H9 (cell line): ENCODE measurements at places on chromosomes 11 and 22. TPM values are rescaled to one million over a fixed set of nuclear protein-coding genes. Genes with fewer than 3 reads are reported as not detected.
A peak's percentile ranks its signal among the peaks of the same experiment; 100 is the strongest.

MS4A7 gene
- not detected in 2 replicates for total RNA-seq

IMMP1L gene
- 23.8 and 27.0 TPM in 2 replicates for total RNA-seq

MRGPRX4 gene
- not detected in 2 replicates for total RNA-seq

IGLL1 gene
- not detected in 2 replicates for total RNA-seq

CSTPP1 gene
- total RNA-seq = 19.6 and 21.2 TPM in 2 replicates

KCNK4 gene
- total RNA-seq = 0.28 and 0.31 TPM in 2 replicates

PHLDB1 gene
- total RNA-seq = 55.7 and 56.0 TPM in 2 replicates

AQP11 gene
- 0.72 and 1.1 TPM in 2 replicates for total RNA-seq

CCDC87 gene
- 0.88 and 1.1 TPM in 2 replicates for total RNA-seq

FOLR2 gene
- not detected in 2 replicates for total RNA-seq

SLC22A6 gene
- not detected in 2 replicates for total RNA-seq

USH1C gene
- total RNA-seq = 1.0 and 1.5 TPM in 2 replicates

PLAAT4 gene
- total RNA-seq = 3.1 and 3.5 TPM in 2 replicates

RAB36 gene
- total RNA-seq = 0.92 and 1.4 TPM in 2 replicates

DNA sequence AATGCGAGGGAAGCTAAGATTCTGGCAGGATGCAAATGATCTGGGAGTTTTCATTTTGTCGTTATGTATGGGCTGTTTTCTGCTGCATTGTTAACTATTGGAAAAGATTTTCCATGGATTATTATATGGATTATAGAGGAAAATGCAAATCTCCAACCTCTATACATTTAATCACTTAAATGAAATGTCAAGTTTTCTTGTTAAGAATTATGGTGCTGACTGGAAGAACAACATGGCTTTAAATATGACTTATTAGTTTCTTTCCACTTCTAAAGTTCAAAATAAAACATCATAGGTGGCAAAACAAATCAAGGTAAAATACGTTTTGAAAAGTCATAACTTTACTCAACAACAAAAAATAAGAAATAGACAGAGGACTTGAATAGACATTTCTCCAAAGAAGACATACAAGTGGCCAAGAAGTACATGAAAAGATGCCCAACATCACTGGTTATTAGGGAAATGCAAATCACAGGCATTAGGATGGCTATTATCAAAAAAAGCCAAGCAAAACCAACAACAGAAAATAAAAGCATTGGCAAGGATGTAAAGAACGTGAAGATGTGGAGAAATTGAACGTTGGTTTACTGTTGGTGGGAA, 56.2 kb upstream of the CLDN5 start:
- no peak for DNase-seq
- H3K4me3 ChIP-seq = no peak overlapping the region
- no peak overlapping the region for H3K27ac ChIP-seq
- no peaks in the 10 kb centered on the region for H3K27me3 ChIP-seq
- no peaks in the 10 kb centered on the region for H3K36me3 ChIP-seq
- H3K4me1 ChIP-seq = no peaks in the 10 kb centered on the region; the same call in 1 of the 2 replicates

DNA sequence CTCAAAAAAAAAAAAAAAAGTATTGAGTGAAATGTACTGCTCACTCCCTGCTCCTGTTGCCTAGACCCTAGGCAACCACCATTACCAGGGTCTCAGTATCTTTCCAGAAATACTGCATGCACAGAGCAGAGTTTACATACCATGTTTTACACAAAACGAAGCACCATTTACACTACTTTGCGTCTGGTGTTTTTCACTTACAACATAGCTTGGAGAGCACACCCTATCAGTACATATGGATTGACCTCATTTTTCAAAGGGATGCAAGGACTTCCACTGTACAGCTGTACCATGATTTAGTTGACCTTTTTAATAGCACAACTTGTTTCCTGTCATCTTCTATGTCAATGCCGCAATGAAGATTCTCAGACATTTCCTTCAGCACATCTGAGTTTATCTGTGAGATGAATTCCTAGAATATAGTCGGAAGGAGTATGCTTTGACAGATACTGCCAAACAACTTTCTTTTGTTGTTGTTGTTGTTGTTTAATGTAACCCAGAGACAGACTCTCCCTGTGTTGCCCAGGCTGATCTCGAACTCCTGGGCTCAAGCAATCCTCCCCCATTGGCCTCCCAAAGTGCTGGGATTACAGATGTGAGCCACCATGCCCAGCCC, 6.1 kb downstream of the MYH9 start:
- peaks cover 2% of the 10 kb centered on the region; the same call in 1 of the 2 replicates for H3K4me1 ChIP-seq
- DNase-seq = no peak
- H3K4me3 ChIP-seq = no peak overlapping the region

- H3K36me3 ChIP-seq = peaks cover 47% of the 10 kb centered on the region
- no peak for DNase-seq
- no peaks in the 10 kb centered on the region for H3K4me1 ChIP-seq
- H3K4me3 ChIP-seq = no peak overlapping the region
- no peak overlapping the region for H3K27ac ChIP-seq
- H3K27me3 ChIP-seq = no peaks in the 10 kb centered on the region
These were observed 11.5 kb downstream of the ZBED4 start for GRCh38 chr22:49865156-49865555.

DNA sequence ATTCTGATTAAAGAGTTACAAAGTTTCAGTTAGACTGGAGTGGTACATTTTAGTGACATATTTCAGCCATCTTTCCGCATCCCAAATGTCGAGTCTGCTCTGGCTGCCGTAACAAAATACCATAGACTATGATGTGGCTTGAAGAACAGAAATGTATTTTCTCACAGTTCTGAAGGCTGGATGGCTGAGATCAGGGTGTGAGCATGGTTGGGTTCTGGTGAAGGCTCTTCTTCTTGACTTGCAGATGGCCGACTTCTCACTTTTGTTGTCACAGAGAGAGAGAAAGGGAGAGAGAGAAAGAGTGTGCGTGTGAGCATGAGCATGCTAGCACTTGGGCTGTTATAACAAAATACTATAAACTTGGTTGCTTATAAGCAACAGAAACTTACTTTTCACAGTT, 335.4 kb upstream of the RAG2 start:
- H3K27me3 ChIP-seq = no peaks in the 10 kb centered on the region
- no peak overlapping the region for H3K27ac ChIP-seq
- DNase-seq = no peak
- no peaks in the 10 kb centered on the region for H3K36me3 ChIP-seq

GRCh38 chr11:57322256-57323166, 2.2 kb downstream of the TNKS1BP1 start:
- no peak overlapping the region for H3K27ac ChIP-seq
- peak overlapping the region; percentile 94 for H3K4me3 ChIP-seq
- peaks cover 13% of the 10 kb centered on the region; the same call in 1 of the 2 replicates for H3K4me1 ChIP-seq
- peaks cover 39% of the 10 kb centered on the region for H3K36me3 ChIP-seq
- peak; percentile 84 for DNase-seq

DNA sequence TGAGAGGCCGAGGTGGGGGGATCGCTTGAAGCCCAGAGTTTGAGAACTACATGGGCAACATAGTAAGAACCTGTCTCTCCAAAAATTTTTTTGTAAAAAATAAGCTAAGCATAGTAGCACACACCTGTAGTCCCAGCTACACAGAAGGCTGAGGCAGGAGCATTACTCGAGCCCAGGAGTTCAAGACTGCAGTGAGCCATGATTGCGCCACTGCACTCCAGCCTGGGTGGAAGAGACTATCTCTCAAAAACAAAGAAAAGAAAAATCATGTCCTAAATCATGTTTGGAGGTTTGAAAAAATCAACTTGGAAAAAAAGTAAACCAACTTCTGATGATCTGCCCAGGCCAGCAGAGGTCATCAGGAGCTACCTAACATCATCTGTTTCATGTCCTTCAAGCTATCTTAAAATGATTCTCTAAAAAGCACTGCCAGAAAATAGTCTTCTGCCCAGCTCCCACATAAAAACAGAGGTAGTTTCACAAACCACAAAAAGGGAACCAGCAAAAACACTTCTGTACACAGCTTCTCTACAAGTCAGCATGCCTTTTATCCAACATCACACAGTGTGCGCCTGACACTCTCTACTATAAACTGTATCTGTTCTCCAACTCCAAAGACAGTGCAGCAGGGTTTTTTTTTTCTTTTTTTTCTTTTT, 165.0 kb downstream of the SOX6 start:
- H3K4me3 ChIP-seq = no peak overlapping the region

GRCh38 chr22:48923165-48923865, 904.4 kb downstream of the BRD1 start:
- H3K27me3 ChIP-seq = no peaks in the 10 kb centered on the region
- no peaks in the 10 kb centered on the region for H3K4me1 ChIP-seq
- H3K36me3 ChIP-seq = no peaks in the 10 kb centered on the region
- DNase-seq = no peak

DNA sequence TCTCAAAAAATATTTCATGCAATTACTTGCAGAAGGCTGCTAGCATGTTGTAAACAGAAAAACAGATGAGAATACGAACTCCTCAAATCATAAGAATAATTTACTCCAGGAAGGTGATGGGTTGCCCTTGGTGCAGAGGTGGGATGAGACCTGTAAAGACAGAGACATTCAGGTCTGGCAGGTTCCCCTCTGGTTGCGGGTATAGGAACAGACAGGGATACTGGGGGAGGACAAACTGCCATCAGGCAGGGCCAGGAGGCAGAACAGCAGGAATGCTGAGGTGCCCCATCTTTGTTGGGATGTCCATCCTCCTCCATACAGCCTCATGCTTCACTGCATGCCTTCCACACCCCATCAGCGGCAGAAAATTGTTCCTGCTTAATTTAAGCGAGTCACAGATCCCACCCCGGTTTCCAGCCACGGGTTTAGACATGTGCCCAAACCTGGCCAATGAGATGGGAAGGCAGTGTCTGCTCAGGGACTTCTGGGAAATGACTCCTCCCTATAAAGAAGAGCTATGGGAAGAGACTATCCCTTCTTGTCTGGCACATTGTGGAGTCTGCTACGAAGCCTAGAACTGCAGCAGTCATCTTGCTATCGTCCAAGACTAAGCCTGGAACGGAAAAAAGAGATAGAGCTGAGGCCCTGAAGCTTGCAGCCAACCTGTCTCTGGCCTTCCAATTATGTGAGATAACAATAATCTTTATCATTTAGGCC, 23.1 kb upstream of the IRAG1 start:
- H3K4me3 ChIP-seq = no peak overlapping the region
- H3K27ac ChIP-seq = no peak overlapping the region
- DNase-seq = no peak
- no peaks in the 10 kb centered on the region for H3K4me1 ChIP-seq
- no peaks in the 10 kb centered on the region for H3K27me3 ChIP-seq

DNA sequence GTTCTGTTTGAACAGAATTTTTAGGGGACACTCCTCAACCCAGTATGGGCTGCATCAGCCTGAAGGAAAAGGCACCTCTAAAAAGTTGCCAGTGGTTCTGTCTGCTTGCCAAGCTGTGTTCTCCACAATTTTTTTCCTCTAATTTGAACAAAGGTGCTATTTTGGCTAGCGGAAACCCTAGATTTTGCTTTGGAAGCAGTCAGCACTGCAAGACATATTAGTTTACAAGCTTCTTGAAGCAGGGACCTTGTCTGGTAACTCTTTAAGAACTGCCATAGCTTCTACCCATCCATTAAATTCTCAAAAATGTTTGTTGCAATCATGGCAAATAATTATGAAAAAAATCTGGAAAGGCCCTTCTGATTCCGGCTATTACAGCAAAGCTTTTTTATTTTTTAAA, 75.6 kb upstream of the HEPHL1 start:
- H3K27me3 ChIP-seq = no peaks in the 10 kb centered on the region
- H3K27ac ChIP-seq = no peak overlapping the region
- H3K4me3 ChIP-seq = no peak overlapping the region
- DNase-seq = no peak
- H3K4me1 ChIP-seq = no peaks in the 10 kb centered on the region
- H3K36me3 ChIP-seq = peaks cover 7% of the 10 kb centered on the region; the same call in 1 of the 2 replicates

GRCh38 chr11:62961017-62961570, 23.7 kb downstream of the SLC22A6 start:
- no peaks in the 10 kb centered on the region for H3K36me3 ChIP-seq
- no peak overlapping the region for H3K4me3 ChIP-seq
- no peaks in the 10 kb centered on the region for H3K27me3 ChIP-seq
- no peak for DNase-seq
- no peaks in the 10 kb centered on the region for H3K4me1 ChIP-seq
- no peak overlapping the region for H3K27ac ChIP-seq

DNA sequence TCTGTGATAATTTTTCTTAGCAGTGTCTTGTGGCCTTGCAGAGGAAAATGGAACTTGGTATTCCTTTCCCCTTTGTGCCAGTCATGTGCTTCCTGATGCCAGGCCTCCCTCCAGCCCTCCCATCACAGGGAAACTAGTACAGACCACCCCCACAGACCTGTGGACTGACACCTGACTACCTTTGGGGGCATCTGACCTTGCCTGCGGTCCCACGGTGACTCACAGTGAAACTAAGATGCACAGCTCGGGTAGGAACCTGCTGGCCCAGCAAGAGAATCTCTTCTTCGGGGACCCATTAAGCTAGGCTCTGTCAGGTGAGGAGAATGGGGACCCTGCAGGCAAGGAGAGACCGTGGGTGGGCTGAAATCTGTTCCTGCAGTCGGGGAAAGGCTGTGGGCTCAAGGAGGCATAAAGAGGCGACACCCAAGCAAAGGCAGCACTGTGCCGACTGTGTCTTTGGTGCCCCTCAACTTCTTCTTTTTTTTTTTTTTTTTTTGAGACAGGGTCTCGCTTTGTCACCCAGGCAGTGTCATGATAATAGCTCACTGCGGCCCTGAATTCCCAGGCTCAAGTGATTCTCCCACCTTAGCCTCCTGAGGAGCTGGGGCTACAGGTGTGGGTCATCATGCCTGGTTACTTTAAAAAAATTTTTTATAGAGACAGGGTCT, 20.8 kb upstream of the PEX26 start:
- H3K36me3 ChIP-seq = peaks cover 3% of the 10 kb centered on the region
- no peak overlapping the region for H3K4me3 ChIP-seq
- H3K27ac ChIP-seq = no peak overlapping the region
- H3K27me3 ChIP-seq = no peaks in the 10 kb centered on the region
- no peak for DNase-seq

GRCh38 chr11:35962369-35963138, 18.7 kb downstream of the LDLRAD3 start:
- no peak overlapping the region for H3K27ac ChIP-seq
- H3K36me3 ChIP-seq = peaks cover 16% of the 10 kb centered on the region
- no peak for DNase-seq
- no peaks in the 10 kb centered on the region for H3K27me3 ChIP-seq
- H3K4me3 ChIP-seq = no peak overlapping the region

DNA sequence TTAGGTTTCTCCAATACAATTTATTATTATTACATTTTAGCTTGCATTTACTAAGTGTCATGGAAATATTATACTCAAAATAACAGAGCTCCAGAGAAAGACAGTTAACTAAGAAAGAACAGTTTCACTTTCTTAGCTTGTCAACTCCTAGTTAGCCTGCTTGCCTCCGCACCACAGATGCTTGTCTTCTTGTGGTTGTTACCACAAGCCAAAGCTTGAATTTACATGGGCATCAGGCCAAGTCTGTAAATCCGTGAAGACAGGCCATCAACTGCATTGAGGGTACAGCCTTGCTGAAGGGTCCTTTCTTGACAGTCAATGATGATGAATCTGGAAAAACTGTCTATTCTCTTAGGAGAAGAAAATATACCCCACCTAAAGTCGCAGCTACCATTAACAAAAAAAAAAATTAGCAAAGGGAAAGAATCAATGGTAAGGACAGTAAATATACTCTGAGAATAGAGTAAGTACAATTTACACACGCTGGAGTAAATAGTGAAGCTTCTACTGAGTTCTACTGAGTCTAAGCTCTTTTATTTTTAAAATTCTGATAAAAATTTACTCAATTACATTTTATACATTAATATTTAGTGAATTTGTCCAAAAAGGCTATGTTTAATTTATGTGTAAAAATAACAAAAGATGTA, 15.6 kb upstream of the DENND5A start:
- H3K4me3 ChIP-seq = no peak overlapping the region
- H3K27me3 ChIP-seq = no peaks in the 10 kb centered on the region
- DNase-seq = no peak
- peaks cover 25% of the 10 kb centered on the region; the same call in 2 of the 3 replicates for H3K36me3 ChIP-seq
- no peak overlapping the region for H3K27ac ChIP-seq
